ENCODE measurements at places on chromosomes 13 and 19.

- no peak for DNase-seq
Measured at GRCh38 chr13:110910013-110910890, 4.6 kb downstream of the ANKRD10 start.

- DNase-seq = no peak
Measured at GRCh38 chr13:37868691-37869505, 674 bp downstream of the TRPC4 start.

DNA sequence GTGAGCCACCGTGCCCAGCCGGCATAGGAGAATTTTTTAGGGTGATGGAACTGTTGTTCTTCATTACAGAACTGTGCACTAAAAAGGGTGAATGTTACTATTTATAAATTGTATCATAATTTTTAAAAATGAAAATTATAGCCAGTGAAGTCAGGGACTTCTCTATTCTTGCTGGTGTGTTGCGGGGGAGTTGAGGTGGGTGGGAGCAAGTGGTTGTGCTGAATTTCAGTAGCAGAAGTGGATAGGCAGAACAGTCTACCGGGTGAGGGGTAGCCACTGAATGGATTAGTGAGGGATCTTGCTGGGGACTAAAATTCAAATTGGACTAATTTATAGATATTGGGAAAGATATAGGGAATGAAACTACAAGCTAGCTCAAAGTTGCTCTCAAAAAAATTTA is 74.0 kb downstream of the CAB39L start:
- no peak for DNase-seq

DNA sequence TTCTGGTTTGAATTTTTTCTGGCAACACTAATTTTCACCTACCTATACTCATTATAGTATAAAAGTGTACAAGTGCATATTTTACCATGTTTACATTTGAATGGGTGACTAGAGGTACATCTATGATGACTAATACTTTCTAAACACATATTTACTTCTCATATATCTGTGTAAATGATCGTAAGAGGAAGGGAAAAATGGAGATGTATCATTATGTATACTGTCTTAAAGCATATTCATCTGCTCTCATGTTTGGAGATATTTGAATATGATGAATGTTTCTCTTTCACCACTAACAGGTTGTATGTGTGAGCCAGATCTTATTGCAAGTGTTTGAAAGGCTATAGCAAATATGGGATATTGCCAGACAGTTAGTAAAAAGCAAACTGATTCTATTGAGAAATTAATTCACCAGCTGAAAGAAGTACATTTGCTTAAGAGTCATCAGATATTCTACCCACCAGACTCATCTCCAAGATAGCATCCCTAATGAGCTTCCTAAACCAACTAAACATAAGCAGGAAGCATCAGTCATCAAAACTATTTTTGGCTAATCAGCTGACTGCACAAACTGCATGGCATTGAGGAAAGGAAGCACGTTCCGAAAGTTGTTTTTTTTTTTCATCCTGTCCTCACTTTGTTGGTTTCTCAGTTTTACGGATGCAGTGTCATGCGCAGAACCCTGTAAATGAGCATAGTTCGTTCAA is 738.2 kb downstream of the GPC5 start:
- no peak for DNase-seq

DNA sequence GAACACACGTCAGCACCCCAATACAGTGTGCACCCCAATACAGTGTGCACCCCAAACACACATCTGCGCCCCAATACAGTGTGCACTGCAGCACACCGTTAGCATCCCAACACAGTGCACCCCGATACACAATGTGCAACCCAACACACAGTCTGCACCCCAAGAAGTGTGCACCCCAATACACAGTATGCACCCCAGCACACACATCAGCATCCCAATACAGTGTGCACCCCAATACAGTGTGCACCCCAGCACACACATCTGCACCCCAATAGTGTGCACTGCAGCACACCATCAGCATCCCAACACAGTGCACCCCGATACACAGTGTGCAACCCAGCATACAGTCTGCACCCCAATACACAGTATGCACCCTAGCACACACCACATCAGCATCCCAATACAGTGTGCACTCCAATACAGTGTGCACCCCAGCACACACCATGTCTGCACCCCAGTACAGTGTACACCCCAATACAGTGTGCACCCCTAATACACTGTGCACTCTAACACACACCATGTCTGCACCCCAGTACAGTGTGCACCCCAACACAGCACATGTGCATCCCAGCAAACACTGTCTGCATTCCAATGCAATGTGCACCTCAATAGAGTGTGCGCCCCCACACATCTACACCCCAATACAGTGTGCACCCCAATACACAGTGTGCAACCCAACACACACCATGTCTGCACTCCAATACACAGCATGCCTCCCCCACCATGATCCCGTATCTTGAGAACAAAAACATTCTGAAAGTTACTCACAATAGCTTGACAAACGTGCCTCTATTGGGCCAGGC is 855 bp upstream of the CARS2 start:
- DNase-seq = no peak

- no peak for DNase-seq
Measured at GRCh38 chr13:112522578-112522977, 65.4 kb downstream of the TUBGCP3 start.

- DNase-seq = no peak
Measured at GRCh38 chr19:3721131-3721886, 13.1 kb downstream of the TJP3 start.

- peak; percentile 93 for DNase-seq
Measured at GRCh38 chr19:10120538-10121189, 965 bp upstream of the EIF3G start.

DNA sequence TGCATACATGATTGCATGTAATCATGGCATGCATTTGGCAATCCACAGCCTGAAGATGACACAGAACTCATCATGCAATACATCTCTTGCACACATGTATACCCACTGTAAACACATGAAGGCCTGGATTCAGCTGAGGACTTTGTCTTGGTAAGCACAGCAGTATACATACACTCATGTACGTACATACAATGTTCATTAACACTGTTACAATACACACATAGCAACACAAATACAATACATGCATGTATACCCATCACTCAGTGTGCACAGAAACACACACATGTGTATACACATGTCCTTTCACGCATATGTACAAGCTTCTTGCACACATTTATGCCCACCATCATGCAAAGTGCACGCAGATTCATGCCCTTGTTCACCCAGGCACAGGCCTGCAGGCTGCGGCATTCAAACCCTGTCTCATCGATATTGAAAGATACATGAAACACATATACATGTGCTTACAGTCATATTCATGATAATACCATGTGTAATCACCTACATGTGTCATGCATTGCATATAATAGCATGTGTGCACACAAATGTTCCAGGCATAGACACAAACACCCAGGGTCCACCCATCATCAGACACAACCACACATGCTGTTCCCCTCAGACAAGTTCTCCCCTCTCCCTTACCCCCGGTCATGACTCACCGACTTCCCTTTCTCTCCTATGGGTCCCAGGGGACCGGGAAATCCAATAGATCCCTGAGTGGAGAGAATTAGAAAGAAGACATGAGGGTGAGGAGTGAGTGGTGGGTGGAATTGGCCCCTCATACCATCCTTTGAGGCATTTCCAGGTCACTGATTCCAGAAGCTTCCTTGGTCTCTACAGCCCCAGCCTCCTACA is 28.7 kb downstream of the COL5A3 start:
- DNase-seq = no peak

GRCh38 chr13:60453490-60453889 is 56.5 kb downstream of the TDRD3 start:
- no peak for DNase-seq

DNA sequence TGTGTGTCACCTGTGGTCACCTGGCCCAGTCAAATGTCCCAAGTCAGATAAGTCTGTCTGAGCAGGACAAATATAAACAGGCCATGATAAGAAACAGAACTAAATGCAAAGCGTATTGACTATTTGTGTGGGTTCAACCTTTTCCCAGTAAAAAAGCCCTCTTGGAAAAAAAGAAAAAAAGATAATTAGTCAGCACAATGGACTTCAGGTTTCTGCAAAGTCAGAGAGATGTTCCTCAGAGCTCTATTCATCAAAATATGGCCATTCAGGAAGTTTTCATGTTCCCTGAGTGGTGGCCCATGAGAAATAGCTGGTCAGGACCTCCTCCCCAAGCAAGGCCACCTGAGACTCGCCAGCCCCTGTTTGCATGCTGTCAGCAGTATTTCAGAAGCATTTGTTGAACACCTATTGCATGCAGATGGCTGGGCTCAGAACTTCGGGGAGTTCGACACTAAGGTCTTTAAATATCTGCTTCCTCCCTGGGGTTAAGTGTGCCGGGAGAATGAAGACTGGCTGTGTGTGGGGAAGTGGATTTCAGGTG is 2.7 kb downstream of the FFAR3 start:
- DNase-seq = no peak

DNA sequence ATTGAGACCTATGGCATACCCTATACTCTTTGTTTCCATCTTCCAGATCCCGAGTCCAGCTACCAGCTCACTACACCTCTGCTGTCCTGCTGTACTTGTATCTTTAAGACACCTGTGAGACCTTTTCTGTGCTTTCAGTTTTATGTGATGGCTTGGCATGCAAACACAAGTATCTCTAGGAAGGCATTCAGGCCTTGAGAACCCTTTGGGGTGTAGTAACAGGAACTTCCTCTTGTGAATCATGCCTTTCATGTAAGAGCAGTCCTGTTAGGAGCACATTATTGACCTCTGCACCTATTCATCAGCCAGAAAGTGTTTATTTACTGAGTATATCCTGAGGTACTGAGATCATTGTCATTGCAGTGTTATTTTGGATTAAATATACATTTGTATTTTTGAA is 87.0 kb upstream of the HTR2A start:
- no peak for DNase-seq

DNA sequence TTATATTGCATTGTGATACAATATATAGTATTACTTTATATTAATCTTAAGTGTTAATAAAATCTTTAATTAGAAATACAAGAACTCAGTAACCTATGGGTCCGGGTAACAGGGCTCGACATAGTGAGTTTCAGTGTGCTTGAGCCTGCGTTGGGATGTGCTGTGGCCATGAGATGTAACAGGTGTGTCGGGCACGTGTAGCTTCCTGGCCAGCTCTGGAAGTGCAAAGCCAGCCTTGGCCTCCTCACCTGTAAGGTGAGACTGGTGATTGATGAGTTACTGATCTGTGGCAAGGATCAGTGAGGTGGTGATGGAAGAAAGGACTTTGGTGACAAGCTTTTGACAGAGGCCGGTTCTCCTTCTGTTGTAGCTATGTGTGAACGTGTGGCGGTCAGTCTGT is 19.2 kb downstream of the ATP4B start:
- DNase-seq = no peak

GRCh38 chr13:109870696-109871370 is 84.5 kb upstream of the IRS2 start:
- no peak for DNase-seq
